ENCODE measurements at places on chromosomes 6 and 20. TPM values are rescaled to one million over a fixed set of nuclear protein-coding genes. Genes with fewer than 3 reads are reported as not detected.

TTLL9 gene
- 1.2 TPM for total RNA-seq

DNA sequence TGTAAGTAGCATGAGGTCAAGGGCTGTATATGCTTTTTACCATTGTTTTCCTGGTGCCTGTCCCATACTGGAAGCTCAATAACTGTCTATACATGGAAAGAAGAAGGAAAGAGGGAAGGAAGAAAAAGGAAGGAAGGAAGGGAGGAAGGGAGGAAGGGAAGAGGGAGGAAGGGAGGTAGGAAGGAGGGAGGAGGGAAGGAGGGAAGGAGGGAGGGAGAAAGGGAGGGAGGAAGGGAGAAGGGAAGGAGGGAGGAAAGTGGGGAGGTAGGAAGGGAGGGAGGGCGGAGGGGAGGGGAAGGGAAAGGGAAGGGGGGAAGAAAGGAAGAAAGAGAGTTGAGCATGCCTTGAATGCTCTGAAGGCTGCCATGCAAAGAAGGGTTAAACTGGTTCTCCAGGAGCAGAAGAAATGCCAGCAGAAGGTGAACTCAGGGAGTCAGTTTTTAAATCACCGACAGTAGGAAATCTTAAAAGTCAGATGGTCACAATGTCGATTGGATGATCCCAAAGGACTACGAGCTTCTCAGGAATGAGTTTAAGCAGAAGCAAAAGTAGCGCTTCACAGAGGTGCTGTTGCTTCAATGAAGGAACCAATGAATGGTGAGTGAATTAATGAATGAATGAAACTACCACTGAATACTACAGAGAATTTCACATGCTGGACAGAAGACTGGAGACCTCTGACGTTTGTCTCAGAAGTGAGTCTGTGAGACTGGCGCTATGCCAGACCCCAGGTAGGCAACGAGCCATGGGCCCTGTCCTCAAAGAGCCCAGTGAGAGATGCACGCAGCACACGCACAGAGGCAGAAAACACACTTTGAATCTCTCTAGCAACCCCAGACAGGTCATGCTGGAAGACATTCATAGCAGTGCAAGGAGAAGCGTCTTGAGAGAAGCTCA is 117.6 kb downstream of the MRPL14 start:
- no peaks in the 10 kb centered on the region for H3K4me1 ChIP-seq
- H3K4me3 ChIP-seq, result no peak overlapping the region
- H3K27me3 ChIP-seq, result no peaks in the 10 kb centered on the region
- H3K36me3 ChIP-seq, result no peaks in the 10 kb centered on the region

- H3K4me3 ChIP-seq, result no peak overlapping the region
- no peak for DNase-seq
- H3K27ac ChIP-seq, result no peak overlapping the region
- no peaks in the 10 kb centered on the region for H3K36me3 ChIP-seq
- no peaks in the 10 kb centered on the region for H3K27me3 ChIP-seq
Measured at GRCh38 chr6:8578006-8578405, 142.7 kb upstream of the SLC35B3 start.

- H3K36me3 ChIP-seq, result no peaks in the 10 kb centered on the region
- H3K4me1 ChIP-seq, result no peaks in the 10 kb centered on the region
- DNase-seq, result no peak
Measured at GRCh38 chr6:65787787-65788186, 80.8 kb upstream of the EYS start.

DNA sequence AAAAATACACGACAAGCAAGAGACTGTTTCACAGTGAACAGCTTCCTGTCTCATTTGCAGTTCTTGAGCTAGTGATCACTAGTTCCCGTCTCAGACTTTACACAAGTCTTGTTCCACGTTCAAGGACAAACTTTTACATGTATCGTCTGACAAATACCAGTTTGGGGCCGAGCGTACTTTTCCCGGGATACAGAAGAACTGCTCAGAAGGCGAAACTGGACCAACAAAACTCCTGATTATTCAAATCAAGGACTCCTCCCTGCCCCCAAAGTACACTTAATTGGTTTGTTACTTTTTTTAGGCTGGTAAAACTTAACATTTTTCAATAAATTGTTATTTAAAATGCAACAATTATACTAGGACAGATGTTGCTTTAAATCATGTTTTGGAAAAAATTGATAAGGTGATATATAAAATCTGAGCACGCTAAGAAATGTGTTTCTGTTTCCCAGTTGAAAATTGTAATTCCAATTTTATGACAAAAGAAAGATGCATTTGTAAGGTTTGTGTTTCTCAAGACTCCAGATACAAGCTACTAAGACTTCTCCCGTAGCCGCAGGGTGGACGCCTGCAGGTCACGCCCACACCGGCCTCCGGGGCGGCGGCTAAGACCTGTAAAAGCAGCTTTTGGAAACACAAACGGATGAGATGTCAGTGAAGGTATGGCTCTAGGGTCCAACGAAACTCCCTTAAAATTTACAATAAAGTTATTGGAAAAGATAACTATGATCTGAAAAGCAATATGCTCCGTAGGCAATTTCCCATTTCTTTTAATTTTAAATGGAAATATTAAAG is 16.8 kb upstream of the TCFL5 start:
- H3K27ac ChIP-seq, result no peak overlapping the region
- no peaks in the 10 kb centered on the region for H3K27me3 ChIP-seq
- no peak for DNase-seq
- no peak overlapping the region for H3K4me3 ChIP-seq
- H3K4me1 ChIP-seq, result peaks cover 5% of the 10 kb centered on the region

DNA sequence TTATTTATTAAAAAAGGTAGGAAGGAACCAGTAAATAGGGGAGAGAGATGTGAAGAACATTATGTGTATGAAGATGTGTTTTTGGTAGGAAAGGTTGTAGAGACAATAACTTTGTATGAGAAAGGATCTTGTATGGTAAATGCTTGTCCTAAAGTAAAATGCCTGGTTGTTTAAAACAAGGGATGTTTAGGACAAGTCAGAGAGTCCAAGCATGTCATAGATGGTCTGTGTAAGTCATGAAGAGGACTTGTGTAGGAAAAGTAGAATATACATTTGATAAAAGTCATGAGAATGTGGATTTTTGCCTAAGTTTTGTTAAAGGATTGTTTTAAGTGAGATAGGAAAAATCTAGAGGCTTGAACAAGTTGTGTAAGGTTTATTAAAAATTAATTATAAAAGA is 325.1 kb downstream of the CDH26 start:
- H3K36me3 ChIP-seq, result no peaks in the 10 kb centered on the region
- no peak for DNase-seq
- no peak overlapping the region for H3K27ac ChIP-seq
- H3K27me3 ChIP-seq, result no peaks in the 10 kb centered on the region
- no peak overlapping the region for H3K4me3 ChIP-seq

- H3K4me3 ChIP-seq, result no peak overlapping the region
- H3K27ac ChIP-seq, result no peak overlapping the region
- H3K4me1 ChIP-seq, result no peaks in the 10 kb centered on the region
- DNase-seq, result no peak
- no peaks in the 10 kb centered on the region for H3K27me3 ChIP-seq
- H3K36me3 ChIP-seq, result no peaks in the 10 kb centered on the region
Measured at GRCh38 chr20:33009214-33010132, 2.0 kb downstream of the BPIFB2 start.

- H3K4me1 ChIP-seq, result peaks cover 23% of the 10 kb centered on the region
- H3K27ac ChIP-seq, result no peak overlapping the region
- no peaks in the 10 kb centered on the region for H3K27me3 ChIP-seq
Measured at GRCh38 chr20:49286689-49287551, 9.1 kb upstream of the ZNFX1 start.

- H3K36me3 ChIP-seq, result no peaks in the 10 kb centered on the region
- no peak overlapping the region for H3K27ac ChIP-seq
- H3K4me1 ChIP-seq, result no peaks in the 10 kb centered on the region
- H3K4me3 ChIP-seq, result no peak overlapping the region
- no peaks in the 10 kb centered on the region for H3K27me3 ChIP-seq
- DNase-seq, result peak; percentile 40
Measured at GRCh38 chr6:90701146-90701781, 114.4 kb upstream of the MAP3K7 start.
